ENCODE measurements at places on chromosomes 6 and 20.

DNA sequence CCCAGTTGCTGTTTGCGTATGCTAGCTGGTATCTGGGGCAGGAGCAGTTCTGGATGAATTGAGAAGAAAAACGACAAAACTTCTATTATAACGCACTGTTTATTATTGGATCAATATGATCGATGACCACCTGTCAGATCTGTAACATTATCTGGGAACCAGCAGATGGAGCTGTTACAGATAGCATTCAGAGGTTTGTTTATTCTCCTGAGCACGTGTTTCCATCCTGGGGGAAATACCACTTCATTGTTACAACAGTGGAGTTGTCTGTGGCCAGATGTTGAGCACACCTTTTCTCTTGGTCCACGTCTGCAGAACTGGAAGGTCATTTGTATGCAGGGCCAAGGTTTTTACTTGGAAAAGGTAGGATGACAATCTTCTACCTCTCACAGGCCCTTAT, 16.0 kb upstream of the NKX2-2 start:
- no peak for DNase-seq

DNA sequence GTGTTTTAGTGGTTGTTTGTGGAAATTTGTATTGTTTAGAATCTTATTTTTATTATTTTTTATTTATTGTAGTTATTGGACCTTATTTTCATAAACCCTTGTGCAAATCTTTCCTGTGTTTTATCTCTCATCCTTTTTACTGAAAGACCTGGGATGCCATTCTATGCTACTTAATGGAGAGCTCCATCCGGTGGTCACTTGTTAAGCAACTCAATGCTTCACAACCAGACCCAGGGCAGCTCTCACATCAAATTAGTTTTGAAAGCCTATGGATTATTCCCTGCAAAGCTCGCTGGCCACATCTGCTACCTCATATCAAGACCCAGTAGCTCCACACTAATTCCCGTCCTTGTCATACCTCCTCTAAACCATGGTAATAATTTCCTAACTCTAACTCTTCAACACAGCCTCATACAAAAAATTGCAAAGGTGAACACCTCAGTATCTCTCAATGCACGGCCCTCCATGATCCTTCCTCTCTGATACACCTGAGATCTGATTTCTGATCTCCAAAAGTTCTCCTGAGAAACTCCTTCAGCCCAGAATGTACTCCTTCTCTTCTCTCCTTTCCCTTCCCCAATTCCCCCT, 296.6 kb upstream of the MANEA start:
- no peak for DNase-seq

- DNase-seq = no peak
Measured at GRCh38 chr20:15862178-15862577, 711.1 kb downstream of the KIF16B start.

DNA sequence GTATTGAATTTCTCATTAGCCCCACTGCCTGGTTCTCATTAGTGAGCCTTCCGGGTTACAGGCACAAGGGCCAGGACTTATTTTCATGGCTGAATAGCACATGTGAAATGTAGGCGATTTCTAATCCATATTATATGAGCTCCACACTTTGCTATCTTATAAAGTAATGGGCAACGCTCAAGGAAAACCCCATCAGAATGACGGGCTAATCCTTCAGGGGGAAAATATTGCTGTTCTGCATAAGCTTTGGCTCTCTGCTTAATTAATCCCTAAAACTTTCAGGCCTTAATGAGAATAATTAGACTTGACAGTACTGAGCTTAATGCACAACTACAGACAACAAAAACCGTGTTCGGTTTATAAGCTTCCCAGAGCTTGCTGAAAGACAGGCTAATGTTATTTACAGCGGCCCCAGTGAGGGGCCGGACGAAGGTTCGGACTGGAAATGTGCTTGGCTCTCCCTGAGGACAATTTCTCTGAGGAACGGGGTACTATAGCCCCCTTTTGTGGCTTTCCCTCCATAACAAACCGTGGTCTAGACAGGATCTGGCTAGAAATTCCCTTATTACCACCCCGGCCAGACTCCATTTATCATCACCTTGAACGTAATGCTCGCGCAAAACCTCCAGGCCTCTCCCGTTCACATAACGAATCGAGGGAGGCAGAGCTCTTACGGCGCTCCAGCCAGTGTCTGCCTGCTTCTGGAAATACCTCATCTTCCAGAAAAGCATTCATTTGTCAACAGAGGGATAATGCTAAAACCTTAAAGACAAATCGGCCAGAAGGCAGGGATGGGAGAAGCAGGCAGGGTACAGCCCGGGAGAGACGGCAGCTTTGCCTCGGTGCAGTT, 164.5 kb downstream of the CD83 start:
- no peak for DNase-seq

GRCh38 chr6:102662851-102663250, 1269.3 kb downstream of the GRIK2 start:
- DNase-seq = no peak

DNA sequence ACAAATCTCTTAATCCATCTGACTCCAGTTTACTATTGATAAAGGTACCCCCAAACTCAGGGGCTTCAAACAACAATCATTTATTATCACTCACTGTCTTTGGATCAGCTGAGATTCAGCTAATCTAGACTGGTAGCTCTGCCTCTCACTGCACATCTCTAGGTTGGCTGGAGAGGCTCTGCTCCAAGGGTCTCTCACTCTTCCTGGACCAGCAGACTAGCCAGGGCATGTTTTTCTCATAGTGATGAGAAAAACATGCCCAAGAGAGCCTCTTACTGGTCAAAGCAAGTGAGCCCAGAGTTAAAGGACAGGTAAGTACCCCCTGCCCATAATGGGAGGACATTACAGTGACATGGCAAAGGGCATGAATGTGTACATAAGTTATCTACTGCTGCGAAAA, 115.1 kb upstream of the BEND3 start:
- DNase-seq = no peak

GRCh38 chr6:115514656-115515055, 546.0 kb downstream of the FRK start:
- DNase-seq = no peak

DNA sequence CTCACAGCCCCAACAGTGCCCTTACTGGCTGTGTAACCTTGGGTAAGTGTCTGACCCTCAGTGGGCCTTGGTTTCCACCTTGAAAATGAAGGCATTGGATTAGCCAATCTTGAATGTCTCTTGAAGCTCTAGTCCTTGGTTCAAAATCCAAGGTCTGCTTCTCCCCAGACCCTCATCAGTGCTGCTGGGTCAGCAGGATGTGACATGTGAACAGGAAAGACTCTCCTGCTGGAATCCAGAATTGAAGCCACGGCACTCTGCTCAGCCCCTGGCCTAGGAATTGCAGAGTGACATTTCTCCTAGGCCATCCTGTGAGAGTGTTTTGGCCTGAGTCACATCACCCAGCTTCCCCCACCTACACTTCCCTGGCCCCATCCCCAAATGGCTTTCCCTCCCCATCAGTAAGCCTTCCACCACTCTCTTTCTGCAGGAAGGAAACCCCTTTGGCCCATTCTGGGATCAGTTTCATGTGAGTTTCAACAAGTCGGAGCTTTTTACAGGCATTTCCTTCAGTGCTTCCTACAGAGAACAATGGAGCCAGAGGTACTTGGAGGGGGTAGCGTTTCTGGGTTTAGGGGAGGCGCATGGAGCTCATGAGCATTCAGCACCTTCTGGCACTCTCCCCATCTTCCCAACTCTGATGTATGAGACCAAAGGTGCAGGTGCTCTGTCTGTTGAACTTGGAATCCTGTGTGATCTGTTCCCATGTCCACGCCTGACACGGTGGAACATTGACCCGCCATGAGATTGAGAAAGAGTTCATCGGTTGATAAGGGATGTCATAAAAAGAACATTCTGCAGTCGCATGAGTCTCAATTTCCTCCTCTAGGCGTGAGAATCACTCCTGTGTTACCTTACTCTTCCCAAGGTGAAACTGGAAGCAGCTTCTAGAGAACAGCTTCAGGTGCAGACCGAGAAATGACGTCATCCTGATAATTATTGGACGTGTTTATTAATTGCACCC, 8.8 kb downstream of the POFUT1 start:
- no peak for DNase-seq

GRCh38 chr20:3307078-3307477, 68.1 kb upstream of the SLC4A11 start:
- DNase-seq = no peak

DNA sequence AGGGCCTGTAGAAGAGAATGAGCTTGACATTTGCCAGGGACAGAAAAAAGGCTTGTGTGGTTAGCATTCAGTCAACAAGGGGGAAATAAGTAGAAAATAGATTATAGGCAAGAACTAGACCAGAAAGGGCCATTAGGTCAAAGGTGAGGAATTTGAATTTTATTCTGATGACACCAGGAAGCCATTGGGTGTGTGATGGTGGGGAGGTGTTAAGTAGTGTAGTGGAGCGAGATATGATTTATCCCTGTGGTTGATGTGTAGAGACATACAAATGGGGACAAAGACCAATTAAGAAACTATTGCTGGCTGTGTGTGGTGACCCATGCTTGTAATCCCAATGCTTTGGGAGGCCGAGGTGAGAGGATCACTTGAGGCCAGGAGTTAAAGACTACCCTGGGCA, 11.0 kb downstream of the DSTN start:
- no peak for DNase-seq

DNA sequence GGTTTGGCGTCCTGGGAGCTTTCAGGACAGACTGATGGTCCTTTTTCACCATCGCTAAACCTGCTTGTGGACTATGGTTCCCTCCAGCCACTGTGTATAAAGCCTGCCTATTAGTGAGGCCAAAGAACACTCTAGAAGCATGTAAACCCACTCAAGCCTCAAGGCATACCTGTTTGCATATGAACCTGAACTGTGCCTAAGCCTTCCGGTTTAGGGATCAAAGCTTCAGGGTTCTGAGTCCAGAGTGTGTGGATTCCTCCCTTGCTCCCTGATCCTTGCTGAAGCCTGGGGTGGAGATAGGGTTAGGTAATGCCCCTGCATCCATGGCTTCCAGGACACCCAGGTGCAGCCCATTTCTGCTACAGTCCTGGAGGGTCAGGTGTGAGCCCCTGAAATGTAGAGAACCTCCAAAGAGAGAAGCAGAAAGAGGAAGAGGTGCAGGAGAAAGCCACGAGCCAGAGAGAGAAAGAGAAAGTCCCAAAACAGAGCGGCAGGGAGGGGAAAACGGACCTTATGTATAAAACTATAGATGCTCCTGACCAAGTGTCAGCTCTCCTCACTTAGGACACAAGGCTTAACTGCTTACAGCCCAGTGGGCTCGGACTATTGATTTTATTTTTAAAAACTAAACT, 93.3 kb downstream of the SCML4 start:
- DNase-seq = no peak

GRCh38 chr20:11454966-11455799, 462.5 kb upstream of the BTBD3 start:
- DNase-seq = peak; percentile 58

DNA sequence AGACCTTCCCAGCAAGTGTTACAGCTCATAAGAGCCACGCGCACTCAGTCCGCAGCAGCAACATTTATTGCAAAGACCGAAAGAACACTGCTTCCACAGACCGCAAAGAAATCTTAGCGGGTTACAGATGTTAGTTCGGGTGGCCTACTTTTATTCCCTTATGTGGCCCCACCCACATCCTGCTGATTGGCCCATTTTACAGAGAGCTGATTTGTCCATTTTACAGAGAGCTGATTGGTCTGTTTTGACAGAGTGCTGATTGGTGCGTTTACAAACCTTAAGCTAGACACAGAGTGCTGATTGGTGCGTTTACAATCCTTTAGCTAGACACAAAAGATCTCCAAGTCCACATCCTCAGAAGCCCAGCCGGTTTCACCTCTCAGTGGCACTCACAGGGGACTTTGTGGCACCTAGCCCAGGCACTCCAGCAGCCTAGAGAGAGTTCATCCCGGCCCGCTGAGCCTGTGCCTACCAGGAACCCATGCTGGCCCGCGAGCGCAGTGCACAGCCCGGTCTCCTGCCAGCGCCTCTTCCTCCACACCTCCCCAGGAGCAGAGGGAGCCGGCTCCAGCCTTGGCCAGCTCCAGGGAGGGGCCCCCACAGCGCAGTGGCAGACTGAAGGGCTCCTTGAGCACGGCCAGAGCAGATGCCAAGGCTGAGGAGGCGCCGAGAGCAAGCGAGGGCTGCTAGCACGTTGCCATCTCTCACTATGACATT, 244.3 kb upstream of the TSHZ2 start:
- DNase-seq = no peak

DNA sequence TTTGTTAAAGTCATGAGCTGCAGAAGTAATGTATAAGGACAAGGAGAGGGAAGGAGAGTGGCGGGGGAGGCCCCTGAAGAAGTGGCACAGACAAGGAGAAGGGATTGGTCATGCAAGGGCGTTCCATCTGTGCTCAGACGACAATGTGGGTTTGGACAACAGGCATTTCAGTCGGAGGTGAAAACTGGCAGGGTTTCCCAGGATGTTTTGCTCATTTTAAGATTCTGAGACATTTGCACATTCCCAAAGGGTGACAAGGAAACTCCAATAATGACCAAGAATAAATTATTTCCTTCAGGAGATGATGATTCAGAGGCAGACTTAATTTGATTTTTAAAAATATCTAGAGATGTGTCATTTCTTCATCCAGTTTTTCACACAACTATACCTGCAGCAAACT, 181.8 kb downstream of the HIVEP2 start:
- DNase-seq = no peak

- DNase-seq = no peak
Measured at GRCh38 chr6:40788661-40789655, 201.8 kb upstream of the LRFN2 start.

DNA sequence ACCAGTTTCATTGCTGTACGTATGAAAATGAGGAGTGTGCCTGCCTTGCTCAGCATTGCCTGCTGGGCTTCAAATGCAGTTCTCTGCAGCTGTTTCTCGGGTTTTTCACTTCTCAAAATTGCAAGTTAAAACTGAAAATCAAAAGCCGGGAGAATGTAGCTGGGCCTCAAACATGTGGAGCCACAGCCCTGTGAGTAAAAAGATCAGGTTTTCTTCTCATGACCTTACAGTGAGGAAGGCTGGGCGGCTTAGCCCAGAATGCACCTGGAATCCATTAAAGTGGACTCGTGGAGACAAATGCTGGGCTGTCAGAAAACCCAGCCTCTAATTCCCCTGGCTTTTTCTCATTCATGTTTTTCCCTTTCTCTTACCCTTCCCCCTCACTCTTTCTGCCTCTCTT, 34.4 kb downstream of the DSE start:
- no peak for DNase-seq

DNA sequence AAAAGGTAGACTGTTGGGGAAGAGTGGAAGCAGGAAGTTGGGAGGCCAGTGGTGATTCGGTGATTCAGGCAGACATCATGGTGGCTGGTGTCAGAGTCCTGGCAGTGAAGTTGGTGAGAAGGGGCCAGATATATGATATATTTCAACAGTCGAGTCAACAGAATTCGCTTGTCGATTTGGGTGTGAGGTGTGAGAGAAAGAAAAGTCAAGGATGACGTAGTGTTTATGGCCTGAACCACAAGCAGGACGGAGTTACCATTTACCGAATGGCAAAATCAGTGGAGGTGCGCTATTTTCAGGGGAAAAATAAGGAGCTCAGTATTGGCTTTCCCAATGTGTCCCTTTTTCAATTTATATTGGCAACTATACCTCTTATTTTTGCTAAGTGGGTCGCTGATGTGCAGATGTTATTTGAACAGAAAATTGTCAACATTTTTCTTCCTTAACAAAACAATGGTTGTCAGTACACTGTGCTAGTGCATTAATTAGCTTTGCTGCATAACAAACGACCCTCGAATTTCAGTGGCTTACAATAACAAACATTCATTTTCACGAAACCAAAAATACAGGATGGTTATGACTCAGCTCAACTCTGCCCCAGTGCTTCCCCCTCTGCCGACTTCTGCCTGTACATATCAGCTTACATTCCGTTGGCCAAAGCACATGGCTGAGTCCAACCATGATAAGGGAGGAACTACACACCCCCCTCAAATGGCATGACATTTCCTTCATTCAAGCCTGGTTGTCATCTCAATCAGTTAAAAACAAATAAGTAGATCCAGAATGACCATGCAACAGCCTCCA, 255.0 kb upstream of the ZFP64 start:
- DNase-seq = no peak
